ENCODE measurements at places on chromosomes 5 and 9.

- DNase-seq: no peak
Measured at GRCh38 chr9:86867804-86868313, 79.4 kb downstream of the GAS1 start.

- no peak for DNase-seq
Measured at GRCh38 chr5:5764246-5764645, 341.8 kb downstream of the ICE1 start.

GRCh38 chr5:138949988-138950387 lies 74.9 kb upstream of the LRRTM2 start:
- no peak for DNase-seq

DNA sequence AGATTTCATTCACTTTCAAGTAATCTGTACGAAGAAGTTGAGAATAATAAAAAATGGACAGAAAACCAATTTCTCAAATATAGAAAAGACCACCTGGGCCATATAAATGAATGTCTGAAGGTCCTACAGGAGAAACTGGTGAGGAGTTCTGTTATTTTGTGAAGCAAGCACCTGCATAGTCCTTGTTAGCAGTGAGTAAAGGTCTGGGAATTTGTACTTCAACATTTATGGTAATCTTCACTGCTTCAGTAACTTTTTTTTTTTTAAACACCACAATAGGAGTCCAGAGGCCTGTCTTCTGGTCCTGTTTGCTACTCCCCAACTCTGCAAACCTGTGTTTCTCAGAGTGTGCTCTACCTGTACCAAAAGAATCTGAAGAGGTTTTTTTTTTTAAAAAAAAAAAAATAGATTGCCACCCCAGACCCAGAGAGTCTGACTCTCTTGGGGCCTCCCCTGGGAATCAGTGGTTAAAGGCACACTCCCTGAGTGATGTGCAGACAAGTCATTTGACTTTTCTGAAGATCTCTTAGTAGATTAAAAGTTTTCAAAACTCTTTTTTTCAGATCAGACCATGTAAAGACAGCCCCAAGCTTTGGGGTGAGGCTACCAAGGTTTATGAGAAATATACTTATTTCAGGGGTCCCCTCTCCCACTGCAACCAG lies 55.5 kb downstream of the FAM81B start:
- DNase-seq: no peak

- no peak for DNase-seq
Measured at GRCh38 chr5:6424110-6424659, 24.5 kb upstream of the UBE2QL1 start.

GRCh38 chr9:103731541-103731940 lies 362.6 kb upstream of the SMC2 start:
- no peak for DNase-seq

GRCh38 chr9:133813749-133814585 lies 75.8 kb upstream of the SARDH start:
- DNase-seq: no peak

GRCh38 chr5:176391479-176391878 lies 2.9 kb downstream of the HIGD2A start:
- DNase-seq: no peak

GRCh38 chr5:149937610-149938009 lies 7.0 kb downstream of the PDE6A start:
- DNase-seq: no peak

GRCh38 chr9:20781092-20781491 lies 97.0 kb downstream of the FOCAD start:
- DNase-seq: no peak

DNA sequence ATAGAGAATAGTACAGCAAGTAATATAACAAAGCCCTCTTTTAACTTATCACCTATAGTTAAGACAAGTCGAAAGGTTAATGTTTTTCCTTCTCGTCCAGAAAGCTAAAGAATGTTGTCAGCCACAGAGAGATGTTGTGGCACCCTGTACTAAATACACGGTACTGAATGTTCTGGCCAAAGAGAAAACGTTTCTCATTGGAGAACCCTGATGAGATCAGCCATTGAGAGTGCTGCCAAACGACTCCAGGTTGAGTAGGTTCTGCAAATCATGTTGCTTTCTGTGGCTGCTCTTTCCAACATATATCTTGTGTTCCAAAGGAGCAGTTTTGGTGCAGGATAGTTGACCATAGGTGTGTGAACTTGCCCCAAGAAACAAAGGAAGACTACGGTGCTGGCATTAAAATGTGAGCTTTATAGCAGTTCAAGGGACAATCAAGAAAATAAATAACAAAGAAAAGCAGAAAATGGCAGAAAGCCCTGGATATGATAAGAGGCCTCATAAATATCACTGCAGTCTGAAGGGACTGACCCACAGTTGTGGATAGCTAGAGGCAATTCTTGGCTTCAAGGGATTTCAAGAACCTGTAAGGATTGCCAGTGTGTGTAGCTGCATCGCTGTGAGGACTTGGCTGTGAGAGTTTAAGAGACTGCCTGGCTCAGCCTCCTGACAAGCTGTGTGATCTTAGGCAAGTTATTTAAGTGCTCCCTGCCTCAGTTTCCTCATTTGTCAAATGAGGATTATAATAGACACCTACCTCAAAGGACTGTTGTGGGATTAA lies 102.7 kb downstream of the ARHGEF28 start:
- DNase-seq: no peak

- DNase-seq: no peak
Measured at GRCh38 chr5:69271376-69271775, 36.7 kb downstream of the CDK7 start.

DNA sequence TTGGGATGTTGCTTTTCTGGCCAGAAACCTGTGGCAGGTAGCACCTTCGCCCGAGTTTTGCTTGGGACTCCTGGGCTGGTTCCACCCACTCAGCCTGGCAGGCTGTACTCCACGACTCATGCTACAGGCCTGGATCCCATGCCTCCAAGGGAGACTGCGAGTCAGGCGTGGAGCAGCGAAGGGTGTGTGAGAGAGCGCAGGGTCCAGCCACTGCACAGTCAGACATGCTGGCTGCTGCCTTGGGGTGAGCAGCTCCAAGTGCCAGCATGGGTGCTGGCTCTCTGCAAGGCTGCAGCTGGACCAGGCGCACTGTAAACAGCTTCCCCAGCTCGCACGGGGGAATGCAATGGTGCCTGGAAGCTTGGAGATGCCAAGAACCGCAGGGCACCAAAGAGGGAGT lies 249.6 kb upstream of the EDIL3 start:
- DNase-seq: no peak

GRCh38 chr9:69564557-69564956 lies 107.6 kb downstream of the APBA1 start:
- DNase-seq: no peak

GRCh38 chr5:112116371-112116770 lies 302.7 kb downstream of the EPB41L4A start:
- DNase-seq: no peak

DNA sequence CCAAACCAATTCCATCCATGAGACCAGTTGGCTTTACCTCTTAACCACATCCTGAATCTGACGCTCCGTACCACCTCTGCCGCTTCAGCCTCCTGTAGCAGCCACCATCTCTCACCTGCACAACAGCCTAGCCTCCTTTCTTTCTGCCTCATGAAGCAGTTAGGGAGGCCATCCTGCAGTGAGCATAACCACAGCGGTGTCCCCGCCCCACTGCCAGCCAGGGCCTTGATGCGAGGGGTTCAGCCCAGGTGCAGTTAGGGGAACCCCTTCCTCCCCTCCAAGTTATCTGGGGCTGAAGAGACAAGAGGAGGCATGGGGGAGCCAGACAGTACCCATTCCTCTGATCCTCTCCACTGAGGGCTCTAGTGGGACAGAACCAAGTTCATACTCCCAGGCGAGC lies 167.0 kb downstream of the C5orf15 start:
- no peak for DNase-seq

- DNase-seq: no peak
Measured at GRCh38 chr5:176134529-176135223, 103.5 kb upstream of the SIMC1 start.

GRCh38 chr5:2014058-2014610 lies 131.4 kb upstream of the IRX4 start:
- DNase-seq: no peak

GRCh38 chr5:93401634-93402213 lies 179.3 kb downstream of the NR2F1-AS1 start:
- no peak for DNase-seq

DNA sequence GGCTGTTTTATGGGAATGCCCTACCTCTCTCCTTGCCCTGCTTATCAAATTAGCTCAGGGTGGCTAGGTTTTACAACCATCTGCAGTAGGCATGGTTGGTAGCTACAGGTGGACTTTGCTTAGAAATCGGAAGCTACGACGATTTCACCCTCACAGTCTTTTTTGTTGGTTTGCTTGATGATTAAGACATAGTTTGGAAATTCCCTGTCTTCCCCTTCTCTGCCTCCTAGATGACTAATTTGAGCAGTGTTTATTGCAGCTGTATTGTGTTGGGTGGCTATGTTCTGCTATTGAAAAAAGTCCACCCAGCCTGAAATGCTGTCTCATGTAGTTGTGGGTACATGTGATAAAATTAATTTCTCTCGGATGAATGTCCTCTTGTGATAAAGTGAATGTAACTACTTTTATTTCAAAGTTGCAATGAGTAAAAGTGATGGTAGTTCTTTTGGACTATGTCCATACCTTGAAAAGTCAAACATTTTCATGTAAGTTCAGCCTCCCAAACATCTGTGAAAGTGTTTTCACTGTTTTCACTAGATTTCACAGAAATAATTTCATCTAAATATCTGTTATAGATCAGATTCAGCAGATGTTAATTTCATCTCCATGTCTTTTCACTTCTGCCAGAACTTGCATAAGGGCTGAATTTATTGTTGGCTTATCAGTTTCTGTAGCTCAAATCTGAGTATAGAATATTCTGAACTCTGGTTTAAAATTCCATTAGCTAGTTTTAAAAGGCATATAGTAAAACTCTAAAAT lies 37.3 kb upstream of the FYB1 start:
- no peak for DNase-seq

- DNase-seq: no peak
Measured at GRCh38 chr5:142184988-142185387, 76.4 kb downstream of the NDFIP1 start.

DNA sequence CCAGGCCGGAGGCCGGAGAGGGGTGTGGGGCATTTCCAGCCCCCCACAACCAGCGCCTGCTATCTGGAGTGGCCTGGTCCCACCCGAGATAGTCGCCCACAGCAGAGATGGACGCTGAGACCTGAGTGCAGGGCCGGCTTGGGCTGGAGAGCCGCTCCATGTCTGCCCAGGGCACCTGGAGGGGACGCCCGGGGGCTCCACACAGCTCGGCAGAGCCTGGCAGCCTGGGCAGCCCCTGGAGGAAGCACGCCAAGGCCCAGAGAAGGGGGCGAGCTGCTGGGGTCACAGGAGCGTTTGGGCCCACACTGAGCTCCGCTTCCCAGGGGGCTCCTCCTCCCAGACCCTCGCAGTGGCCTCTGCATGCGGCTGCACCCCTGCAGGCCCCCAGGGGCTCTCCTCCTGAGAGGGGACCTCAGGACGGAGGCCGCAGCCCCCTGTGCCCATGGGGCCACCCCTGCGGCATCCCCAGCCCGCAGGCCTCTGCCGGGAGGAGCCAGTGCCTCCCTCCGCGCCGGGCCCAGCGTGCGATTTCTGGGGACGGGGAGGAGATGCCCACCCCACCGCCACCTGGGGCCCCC lies 42.2 kb upstream of the EGFL7 start:
- DNase-seq: no peak

DNA sequence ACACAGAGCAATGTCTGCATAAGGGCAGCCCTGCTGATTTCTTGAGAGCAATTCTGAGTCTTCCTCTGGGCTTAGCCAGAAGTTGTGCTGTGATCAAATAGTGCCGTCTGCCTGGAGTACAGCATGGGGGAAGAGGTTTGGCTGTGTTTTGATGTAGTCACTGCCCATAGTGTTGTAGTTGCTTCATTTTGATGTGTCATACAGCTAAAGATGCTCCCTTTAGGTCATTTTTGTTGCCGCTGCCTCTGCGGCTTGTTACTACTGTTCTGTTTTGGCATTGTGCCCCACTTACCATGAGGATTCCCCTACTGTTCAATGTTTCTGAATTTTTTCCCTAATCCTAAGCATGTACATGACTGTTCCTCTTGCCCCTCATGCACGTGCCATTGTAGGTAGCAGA lies 23.0 kb downstream of the SLC36A1 start:
- no peak for DNase-seq

All from stimulated activated CD8-positive, alpha-beta memory T cell treated with anti-CD3 and anti-CD28 coated beads, Interleukin-4, amount 100 ng/mL, for 4 hours (primary cell).